Umbilical cord (tissue), 2 donors: ENCODE measurements at places on chromosomes 2 and 18. TPM values are rescaled to one million over a fixed set of nuclear protein-coding genes. Genes with fewer than 3 reads are reported as not detected.

DNA sequence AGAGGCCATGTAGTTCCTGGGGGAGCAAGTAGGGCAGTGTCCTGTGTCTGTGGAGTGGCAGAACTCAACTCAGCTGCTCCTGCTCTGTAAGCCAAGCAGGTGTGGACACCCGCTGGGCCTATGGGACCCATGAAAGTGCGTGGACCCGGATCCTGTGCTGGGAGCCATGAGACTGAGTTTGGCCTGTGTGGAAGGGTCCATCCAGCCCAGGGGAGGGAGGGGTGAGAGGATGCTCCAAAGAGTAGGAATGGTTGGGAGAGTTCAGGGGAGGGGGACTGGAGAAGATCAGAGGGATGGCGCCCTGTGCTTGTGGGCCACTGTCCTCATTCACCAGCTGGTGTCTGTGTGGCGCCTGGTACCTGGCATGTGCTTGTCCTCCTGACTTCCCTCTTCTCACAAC lies 226.4 kb upstream of the HS6ST1 start:
- DNase-seq: no peak

- DNase-seq: no peak
Measured at GRCh38 chr2:75622500-75622899, 24.1 kb upstream of the MRPL19 start.

- peak; percentile 78 for DNase-seq
Measured at GRCh38 chr2:196160101-196160500, 11.3 kb downstream of the STK17B start.

DNA sequence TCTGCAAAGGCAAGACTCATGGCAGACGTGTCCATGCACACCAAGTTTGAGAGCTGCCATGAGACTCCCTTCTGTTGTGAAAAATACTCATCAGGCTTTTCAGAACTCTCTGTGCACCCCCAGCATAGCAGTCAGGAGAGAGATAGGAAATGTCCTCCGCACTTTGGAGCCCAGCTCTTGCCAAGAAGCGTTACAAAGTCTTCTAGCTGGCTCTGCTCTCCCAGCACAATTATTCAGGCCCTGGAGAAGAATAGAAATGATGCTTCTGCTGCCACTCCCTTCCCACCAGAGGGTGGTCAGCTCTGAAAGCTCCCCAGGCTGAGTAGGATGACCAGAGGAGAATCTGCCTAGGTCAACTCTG lies 594.4 kb upstream of the ID2 start:
- DNase-seq: no peak

DNA sequence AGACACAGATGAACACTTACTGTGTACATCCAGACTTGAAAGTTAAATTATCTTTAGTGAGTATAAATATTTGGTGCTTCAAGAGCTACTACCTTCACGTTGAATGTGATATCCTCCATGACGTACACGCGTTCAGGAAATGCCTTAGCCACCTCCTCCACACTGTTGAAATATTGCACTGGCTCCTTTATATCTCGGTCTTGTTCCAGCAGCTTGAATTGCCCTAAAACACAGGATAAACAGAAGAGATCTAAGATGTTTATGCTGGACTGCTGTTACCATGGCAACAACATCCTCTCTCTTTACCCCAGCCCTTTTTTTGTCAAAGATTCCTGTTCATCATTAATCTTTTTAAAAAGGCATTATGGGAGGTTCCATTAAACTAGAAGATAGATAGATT lies 120.3 kb downstream of the MEP1B start:
- no peak for DNase-seq

GRCh38 chr2:185388226-185388625 lies 350.4 kb upstream of the FSIP2 start:
- DNase-seq: no peak

- no peak for DNase-seq
Measured at GRCh38 chr2:42114091-42114490, 55.1 kb upstream of the EML4 start.

GRCh38 chr2:126849486-126849885 lies 49.2 kb upstream of the TEX51 start:
- DNase-seq: no peak

- DNase-seq: no peak
Measured at GRCh38 chr2:154207288-154208047, 335.7 kb downstream of the GALNT13 start.

- DNase-seq: peak; percentile 69
Measured at GRCh38 chr18:36441426-36442240, 144.1 kb downstream of the FHOD3 start.

DNA sequence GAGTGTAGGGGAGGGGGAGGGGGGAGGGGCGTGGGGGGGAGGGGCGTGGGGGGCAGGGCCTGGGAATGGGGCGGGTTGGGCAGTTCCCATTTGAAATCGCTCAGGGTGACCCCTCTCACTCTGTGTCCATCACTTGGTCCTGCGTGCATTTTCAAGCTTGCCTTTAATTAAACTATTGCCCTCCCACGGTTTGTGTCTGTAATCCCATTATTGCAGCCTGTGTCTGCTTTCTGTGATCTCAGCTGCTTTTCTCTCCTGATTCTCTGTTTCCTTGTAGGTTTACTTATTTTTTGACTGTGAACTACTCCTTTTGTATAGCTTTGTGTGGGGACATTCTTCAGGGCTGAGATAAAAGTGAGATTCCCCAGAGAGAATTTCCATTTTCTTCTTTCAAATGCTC lies 1.3 kb downstream of the DCDC2C start:
- no peak for DNase-seq

DNA sequence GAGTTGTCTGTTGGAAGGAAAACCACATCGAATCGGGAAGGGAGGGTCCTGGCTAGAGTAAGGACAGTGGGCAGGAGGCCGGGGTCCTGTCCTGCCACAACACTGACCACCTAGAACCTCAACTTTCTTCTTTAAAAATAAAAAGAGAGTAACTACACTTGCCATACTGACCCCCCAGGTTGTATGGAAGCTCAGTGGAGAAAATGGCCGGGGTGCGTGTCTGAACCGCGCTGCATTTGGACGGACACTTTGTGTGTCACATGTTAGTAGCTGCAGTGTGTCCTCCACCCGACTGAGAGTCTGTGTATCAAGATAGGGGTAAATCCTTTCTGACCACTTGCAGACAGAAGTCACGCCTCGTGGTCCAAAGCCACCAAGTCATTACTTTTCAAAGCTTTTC lies 87.0 kb downstream of the GBX2 start:
- DNase-seq: no peak

DNA sequence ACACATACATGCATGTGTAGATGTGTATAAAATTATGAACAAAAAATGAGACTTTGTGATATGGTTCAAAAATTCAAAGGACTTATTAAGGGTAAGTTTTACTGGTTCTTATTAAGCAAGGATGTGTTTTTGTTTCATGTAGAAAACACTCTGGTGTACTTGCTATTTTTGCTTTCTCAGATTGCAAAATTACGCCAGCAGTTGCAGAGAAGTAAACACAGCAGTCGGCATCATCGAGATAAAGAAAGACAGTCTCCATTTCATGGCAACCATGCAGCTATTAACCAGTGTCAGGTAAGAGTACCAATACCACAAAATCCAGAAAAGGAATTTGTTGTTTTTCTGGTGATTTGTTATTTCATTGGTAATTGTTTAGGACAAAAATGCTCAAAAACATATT lies 91.3 kb downstream of the FAM117B start:
- DNase-seq: no peak

DNA sequence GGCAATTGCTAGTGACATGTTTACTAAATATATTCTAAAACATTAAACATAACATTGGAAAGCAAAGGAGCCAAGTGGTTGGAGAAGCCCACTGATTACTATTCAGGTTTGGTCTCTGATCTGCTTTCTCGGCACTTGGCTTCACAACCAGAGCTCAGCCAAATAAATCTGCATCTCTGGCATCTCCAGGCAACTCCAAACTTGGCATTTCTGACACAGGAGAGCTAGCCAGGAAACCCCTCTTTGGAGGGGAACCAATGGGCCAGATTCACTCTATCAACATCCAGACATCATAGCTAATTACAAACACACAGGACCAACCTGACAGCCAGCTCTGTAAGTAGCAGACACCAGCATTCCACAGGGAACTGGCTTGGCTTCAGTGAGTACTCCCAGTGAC lies 150.3 kb upstream of the ETAA1 start:
- no peak for DNase-seq

GRCh38 chr2:157839162-157839801 lies 36.8 kb downstream of the ACVR1 start:
- peak; percentile 40 for DNase-seq

- no peak for DNase-seq
Measured at GRCh38 chr18:69261406-69261805, 139.3 kb upstream of the DOK6 start.

The CFC1 gene
- not detected for total RNA-seq

The NEUROD1 gene
- total RNA-seq: 5.3 TPM
